Astrocyte of the cerebellum (primary cell): ENCODE measurements at places on chromosomes 13 and 19.

- DNase-seq = peak; percentile 34
Observed at GRCh38 chr19:18204394-18205199, 755 bp upstream of the RAB3A start.

DNA sequence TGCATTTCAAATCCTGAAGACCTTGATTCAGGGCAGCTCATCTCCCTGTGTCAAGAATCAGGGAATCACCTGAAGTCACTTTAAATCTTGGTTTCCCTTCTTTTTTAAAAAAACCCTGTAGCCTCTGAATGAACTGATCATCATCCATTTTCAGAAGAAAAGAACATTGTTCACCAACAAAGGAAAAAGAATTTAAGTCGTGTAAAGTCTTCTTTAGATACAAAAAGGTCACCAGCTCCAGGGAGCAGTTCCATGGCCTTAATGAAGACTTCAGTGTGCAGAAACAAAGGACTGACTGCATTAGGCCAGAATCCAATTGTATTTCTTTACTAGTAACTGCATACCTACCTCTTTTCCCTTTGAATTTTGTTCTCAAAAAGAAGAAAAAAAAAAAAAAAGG is 245.0 kb downstream of the ABCC4 start:
- DNase-seq = no peak

- DNase-seq = no peak
Observed at GRCh38 chr13:33937373-33938098, 119.6 kb downstream of the RFC3 start.

- no peak for DNase-seq
Observed at GRCh38 chr19:14072535-14073260, at the start of gene MISP3. TSS of gene MISP3 (plus strand) at chr19:14072786. CDS start at chr19:14073310, 524 bp downstream.

GRCh38 chr13:64798422-64798821 is 2431.7 kb downstream of the PCDH9 start:
- no peak for DNase-seq

GRCh38 chr13:24271601-24272451 is 37.6 kb upstream of the C1QTNF9 start:
- peak; percentile 78 for DNase-seq

- DNase-seq = no peak
Observed at GRCh38 chr19:51680474-51680873, 12.7 kb upstream of the SPACA6 start.

- DNase-seq = peak; percentile 85
Observed at GRCh38 chr13:114130837-114131582, 1.4 kb downstream of the RASA3 start.

GRCh38 chr13:89897681-89898080 is 1449.8 kb upstream of the MIR17HG start:
- no peak for DNase-seq

DNA sequence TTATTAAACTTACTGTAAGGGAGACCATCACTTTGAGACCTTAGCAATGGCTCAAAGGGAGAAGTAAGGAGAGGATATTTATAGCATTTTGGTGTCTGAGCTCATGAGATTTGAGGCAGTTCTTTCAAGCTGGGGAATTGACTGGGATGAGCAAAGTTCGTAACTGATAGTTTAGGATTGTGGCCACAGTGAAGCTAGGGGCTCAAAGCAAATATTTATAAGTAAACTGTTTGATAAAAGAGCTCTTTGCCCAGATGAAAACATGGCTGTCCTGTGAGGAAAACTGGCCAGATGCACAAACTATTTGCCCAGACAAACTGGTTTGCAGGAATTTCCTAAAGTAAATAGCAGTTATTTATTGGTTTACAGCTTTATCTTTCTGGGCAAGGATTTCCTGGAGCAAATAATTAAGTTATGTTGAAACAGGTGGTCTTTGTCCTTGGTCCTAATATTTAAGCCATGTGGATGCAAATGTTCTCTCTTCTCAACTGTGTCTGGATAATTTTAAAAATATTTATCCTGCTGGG is 59.7 kb upstream of the TMTC4 start:
- DNase-seq = no peak

GRCh38 chr19:56333506-56333905 is 18.9 kb upstream of the ZSCAN5A start:
- peak; percentile 31 for DNase-seq

GRCh38 chr19:49869009-49869483 is 1.7 kb upstream of the PNKP start:
- no peak for DNase-seq

- DNase-seq = no peak
Observed at GRCh38 chr19:44430956-44431355, 17.3 kb downstream of the ZNF229 start.

DNA sequence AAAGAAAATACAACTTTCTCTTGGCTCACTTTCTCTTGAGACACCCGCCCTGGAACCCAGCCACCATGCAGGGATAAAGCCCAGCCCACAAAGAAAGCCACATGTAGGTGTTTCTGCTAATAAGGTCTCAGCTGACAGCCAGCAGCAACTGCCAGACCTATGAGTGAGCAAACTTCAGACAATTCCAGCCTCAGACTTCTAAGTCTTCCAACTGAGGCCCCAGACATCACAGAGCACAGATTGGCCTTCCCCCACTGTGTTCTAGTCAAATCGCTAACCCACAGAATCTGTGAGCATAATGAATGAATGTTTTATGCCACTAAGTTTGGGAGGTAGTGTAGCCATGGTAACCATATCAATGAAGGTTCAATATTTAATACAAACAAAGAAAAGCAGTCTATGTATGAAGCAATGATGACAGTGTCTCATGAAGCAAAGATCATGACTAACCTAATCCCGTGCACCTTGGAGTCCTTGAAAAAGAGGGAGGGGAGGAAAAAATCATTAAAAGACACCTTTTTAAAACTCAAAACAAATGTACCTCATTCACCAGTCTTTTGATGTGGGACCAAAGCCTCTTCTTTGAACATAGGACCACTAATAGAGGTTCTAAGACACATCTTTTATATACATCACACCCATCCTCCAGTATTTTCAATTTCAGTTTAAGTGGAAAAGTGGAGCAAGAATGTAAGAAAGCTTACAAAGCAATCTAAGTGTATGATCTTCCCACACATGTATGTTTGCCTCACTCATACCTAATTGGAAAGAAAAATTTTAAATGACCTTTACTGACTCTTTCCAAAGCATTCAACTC is 6.2 kb downstream of the MRPS31 start:
- DNase-seq = peak; percentile 76

DNA sequence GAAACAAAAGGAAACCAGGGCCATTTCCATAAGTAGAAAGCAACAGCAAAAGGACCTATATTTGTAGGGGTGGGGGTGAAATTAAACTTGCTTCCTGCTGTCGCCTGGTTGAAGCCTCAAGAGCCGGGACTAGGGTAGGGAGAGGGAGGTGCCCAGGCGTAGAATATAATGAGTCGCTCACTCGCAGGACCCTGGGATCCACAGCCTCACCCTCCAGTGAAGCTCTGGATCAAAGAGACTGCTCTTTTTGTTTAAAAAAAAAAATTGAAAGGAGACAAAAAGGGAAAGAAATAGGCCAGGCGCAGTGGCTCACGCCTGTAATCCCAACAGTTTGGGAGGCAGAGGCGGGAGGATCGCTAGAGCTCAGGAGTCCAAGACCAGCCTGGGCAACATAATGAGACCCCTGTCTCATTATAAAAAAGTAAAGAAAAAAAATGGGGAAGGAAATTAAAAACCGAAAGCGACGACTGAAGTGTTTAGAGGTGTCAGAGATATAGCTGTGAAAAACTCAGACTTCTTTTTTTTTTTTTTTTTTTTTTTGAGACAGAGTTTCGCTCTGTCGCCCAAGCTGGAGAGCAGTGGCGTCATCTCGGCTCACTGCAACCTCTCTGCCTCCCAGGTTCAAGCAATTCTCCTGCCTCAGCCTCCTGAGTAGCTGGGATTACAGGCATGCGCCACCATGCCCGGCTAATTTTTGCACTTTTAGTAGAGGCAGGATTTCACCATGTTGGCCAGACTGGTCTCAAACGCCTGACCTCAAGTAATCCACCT is 10.9 kb upstream of the ADGRE5 start:
- DNase-seq = no peak

DNA sequence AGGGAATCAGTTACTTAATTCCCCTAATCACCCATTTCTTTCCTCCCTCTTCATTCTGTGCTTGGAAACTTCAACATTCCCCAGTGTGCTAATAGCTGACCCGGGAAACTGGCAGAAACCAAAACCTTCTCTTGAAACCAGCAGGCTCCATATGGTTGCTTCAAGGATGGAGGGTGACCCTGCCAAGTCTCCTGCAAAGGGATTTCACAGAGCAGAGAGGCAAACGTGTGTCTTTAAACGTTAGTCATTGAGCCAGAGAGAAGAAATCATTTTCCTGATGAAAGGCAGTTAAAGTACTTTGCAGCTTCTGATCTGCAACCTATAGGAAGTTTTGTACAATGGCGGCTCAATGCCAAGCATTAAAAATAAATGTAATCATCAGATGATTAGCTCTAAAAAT is 220.9 kb downstream of the POU4F1 start:
- no peak for DNase-seq

DNA sequence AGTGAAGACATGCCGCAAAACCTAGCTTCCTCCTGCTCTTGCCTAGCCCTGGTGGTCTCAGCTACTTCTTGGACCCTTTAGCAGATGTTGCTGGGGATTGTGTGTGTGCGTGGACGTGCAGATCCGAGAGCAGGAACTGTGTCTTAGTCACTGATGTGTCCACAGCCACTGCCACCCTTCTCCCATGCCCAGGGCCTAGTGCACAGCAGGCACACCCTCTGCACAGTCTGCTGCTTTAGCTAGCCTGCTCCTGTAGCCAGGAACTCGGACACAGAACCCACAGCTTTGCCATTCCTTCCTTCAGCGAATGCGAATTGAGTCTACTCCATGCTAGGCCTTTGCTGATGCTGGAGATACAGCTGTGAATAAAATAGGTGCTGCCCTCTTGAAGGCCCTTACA is 2.3 kb downstream of the CLPTM1 start:
- DNase-seq = no peak

DNA sequence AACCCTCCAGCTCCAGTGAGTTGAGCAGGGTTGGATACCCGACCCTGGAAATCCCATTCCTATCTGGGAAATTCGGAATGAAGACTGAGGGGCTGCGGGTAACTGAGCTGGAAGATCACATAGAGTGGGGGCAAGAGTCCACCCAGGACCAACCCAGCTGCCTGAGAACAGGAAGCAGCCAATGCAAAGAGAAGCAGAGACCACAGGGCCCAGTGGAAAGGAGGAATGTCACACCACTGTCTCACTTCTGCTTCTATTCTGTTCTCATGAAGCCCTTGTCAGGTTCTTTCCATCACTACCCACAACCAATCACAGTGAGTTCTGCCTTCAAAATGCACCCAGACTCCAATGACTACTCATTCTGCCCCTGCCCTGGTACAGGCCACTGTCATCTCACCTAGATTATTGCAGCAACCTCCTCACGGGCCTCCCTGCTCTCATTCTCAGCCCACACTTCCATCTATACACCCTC is 15.3 kb downstream of the DYRK1B start:
- DNase-seq = no peak
